ENCODE measurements at places on chromosomes 4 and X.

DNA sequence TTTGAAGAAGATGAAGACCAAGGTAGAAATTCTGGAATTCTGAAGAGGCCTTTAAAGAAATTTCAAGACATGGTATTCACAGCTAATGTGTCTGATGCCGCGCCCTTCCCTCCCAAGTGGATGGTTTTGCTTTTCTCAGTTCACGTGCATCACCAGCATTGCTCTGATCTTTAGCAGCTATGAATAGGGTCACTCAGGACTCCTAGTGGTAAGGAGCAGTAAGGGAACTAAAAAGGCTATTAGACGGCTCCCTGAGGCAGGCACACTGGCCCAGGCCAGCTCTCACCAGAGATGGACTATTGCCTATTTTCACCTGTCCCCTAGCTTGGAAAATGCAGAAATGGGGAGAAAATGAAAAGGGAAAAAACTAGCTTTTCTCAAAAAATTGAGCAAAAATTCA, 447.5 kb upstream of the RASGEF1B start:
- DNase-seq, result no peak

DNA sequence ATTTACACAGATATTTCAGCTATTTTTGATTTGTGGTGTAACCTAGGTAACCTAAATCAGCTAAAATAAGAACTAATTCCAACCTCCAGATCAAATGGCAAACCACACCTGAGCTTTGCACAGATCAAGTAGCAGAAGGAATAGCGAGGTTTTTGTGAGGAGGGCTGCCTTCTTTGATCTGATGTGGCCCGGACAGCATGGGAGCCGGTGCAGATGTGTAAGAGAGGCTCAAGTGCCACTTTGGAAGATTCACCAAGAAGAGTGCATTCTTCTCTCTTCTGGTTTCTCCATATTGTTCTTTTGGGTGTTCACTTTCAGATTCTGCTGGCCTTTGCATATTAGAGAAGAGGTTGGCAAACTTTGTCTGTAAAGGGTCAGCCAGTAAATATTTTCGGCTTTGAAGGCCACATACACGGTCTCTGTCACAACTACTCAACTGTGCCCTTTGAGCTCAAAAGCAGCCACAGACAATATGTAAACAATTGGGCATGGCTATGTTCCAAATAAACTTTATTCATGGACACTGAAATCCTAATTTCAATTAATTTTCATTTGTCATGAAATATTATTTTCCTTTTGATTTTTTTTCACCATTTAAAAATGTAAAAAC, 78.9 kb upstream of the FAM9C start:
- no peak for DNase-seq

- DNase-seq, result peak; percentile 52
Observed at GRCh38 chrX:24395775-24396174, 35.3 kb downstream of the SUPT20HL1 start.

- DNase-seq, result no peak
Observed at GRCh38 chr4:6516762-6517161, 44.3 kb upstream of the PPP2R2C start.

GRCh38 chr4:149120331-149121022, 678.3 kb upstream of the NR3C2 start:
- no peak for DNase-seq

DNA sequence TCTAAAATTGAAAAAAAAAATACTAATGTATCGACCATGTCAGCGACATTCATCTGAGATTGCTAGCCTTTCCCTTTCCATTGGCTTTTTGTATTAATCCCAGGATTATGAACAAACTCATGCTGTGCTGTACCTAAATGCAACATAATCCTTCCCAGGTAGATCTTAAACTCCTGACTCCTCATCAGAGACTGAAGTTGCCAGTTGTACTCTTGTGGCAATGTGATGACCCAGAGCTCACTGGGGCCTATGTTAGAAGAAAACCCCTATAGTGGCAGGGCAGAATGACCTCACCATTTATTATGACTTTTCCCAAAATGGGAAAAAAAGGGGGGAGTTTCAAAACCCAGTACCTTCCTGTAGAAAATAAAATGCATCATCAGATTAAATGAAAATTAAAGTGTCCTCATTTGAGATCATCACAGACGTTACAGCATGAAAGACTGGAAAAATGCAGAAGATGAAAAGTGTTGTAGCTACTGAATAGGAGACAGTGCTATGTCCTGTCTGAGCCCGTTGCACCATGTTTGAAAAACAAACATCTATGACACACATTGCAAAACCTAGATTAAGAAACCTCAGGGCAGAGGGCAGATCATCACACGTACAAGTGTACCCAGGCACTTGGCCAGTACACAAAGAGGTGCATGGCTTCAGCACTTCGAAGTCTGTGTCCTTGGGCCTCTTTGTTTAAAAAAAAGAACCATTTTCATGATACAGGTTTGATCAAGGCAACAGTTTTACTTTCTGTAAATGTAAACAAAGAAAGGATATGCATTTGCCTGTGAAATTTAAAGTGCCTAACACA, 6.8 kb upstream of the ACSL4 start:
- no peak for DNase-seq

DNA sequence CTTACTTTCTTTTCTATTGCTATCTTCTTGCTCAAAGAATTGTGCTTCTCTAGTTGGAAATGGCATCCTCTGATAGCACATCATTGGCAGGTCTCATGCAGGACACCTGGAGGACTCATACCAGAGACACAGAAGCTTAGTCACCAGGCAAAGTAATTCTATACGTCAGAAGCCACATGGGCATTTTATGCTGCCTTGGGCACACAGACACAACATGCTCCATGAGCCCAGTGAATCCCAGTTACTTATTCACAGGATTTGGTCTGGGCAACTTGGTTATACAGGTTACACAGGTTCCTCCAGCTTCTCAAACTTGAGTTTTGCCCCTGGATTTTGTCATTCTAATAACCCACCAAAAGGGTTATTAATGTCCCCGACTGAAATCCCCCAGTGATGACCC, 7.1 kb downstream of the RASSF6 start:
- DNase-seq, result no peak

DNA sequence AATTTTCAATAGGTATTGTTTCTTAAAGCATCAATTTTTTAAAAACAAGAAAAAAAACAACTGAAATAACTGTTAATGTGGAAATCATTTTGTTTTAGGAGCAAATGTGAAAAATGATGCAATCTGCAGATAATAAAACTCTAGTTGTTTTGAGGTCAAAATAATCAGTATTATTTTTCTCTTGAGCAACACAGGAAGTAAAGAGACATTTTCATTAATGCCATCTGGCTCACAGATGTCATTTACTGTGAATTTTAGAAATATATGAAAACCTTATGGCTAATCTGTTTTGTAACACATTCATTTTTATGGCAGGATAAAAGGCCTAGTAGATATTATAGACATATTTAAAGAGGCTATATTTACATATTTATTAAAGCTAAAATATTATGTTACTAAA, 141.6 kb downstream of the PCDH18 start:
- DNase-seq, result no peak

DNA sequence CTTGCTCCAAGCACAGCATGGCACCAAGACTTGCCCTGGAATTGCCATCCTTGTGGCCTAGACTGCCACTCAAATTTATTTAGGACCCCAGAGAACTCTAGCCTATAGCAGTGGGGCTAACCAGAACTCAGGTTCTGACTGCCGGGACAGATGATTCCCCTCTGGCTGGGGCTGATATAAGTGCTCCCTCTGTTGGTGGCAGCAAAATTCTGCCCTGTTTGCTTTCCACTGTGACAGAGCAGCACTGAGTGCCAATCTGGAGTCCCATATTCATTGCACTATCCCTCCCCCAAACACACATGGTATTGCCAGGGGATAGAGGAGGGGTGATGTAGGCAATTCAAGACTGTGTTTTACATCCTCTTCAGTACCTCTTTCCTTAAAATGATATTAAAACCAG, 1081.9 kb downstream of the FAT4 start:
- DNase-seq, result no peak

DNA sequence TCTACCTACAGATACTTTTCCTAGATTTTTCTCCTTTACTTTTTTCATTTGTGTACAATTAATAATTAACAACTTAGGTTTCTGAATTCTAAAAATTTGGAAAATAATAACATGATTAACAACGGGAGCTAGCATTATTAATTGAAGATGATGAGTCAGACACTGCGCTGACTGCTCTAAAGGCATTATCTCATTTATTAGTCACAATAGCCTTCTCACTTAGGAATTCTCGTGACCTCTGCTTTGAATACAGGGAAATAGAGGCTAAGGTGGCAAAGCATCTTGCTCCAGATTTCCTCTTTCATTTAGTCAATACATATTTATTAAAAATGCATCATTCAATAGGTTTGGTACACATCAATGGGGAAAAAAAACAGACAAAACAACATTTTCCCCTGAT, 441.3 kb downstream of the PCDH18 start:
- DNase-seq, result no peak

GRCh38 chrX:41917517-41917916, 5.8 kb downstream of the CASK start:
- DNase-seq, result no peak

DNA sequence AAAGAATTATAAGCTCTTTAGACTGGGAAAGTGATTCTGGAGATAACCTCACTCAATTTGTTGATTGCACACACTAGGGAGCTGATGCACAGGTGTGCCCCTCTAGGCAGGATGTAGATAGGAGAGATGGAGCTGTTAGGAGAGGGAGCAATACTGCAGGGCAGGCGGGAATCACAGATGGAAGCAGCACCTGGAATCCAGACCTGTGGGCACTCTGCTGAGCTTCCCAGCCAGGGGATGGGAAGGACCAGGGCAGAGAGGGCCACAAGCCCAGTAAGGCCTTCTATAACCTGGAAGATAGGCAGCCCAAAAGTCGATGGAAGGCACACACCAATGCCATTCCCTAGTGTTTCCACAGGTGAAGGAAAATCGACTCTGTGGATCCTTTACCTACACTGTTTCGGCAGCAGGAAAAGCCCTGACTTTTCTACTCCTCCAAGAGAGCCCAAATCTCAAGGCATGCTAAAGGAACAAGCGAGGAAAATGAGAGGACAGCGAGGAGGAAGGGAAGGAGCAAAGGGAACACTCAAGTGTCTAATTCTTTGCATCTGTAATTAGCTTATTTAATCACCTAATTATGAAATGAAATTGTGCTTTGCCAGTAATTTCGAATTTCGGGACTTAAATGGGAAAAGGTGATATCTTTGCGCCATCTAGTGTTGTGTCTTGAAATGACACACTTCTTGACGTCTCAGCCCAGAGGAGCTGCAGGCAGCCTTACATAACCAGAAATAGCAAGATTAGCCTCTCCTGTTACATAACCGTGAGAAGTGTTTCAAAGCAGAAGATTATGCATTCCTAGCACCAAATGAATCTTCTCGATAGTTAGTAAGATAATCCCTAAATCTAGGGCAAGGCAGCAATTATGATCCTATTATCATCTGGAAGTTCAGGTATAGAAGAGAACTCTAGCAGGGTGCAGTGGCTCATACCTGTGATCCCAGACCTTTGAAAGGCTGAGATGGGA, 31.0 kb upstream of the TLR3 start:
- no peak for DNase-seq

DNA sequence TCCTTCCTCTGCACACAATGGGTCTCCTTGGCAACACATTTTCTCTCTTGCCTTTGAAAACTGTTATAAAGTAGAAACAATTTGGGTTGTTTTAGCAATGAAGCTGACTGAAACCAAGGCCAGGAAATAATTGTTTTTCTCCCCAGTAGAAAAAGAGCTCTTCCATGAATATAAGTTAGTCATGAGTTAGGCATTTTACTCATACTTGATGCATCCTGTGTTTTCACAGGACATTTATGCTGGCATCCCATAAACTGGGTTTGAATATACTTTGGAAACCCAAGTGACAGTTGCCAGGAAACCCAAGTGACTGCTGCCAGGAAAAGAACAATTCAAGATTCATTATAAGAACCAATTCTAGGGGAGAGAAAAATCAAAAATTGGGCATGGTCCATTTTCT, 128.6 kb upstream of the NPY2R start:
- DNase-seq, result no peak

GRCh38 chr4:79526641-79527565, 118.9 kb upstream of the GK2 start:
- DNase-seq, result no peak

GRCh38 chr4:140353786-140354185, 19.7 kb upstream of the SCOC start:
- no peak for DNase-seq
